Fibroblast of skin of right biceps (primary cell): ENCODE measurements at places on chromosomes 1 and 21.

DNA sequence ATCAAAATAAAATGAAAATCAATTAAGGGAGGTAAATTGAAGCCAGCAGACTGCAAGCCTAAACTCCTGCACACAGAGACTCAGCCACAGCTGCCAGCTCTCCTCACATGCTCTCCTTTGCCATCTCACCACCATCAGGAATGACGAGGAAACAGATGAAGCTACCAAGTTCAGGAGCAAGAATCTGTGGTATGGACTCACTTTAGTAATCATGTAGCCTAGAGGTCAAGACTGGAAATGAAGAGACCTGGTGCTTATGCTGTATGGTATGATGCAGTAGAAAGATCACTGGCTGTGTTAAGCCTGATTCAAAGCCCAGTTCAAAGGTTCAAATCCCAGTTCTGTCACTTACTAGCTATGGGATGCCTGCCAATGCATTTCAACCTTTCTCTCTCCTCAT is 78.9 kb upstream of the CAMK1G start:
- DNase-seq, result no peak

- peak; percentile 78 for DNase-seq
These were observed 41.0 kb downstream of the NRIP1 start for GRCh38 chr21:15023776-15024175.

GRCh38 chr1:221839321-221839720 is 97.4 kb upstream of the DUSP10 start:
- DNase-seq, result no peak

GRCh38 chr1:39632323-39632681 is 7.1 kb downstream of the HEYL start:
- no peak for DNase-seq

DNA sequence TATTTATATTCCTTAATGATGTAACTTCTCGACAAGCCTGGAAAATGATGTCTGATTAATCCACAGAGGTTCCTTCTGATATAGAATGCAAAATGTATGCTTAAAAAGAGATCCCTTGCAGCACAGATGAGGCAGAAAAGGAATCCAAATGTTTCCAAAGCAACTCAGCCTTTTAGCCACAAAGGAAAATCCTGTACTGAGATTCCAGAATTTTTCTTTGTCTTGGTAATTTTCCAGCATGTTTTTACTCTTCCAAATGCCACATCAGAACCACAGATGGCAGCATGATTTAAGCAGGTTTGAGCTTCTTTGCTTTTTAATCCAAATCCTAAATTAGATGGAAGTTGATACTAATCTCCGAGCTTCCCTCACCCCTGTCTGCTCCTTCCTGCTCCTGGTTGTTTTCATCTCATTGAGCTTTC is 176.4 kb upstream of the PALMD start:
- DNase-seq, result peak; percentile 55
